ENCODE measurements at places on chromosomes 7 and 10.

- DNase-seq: no peak
Observed at GRCh38 chr10:13950543-13950939, 363.8 kb downstream of the PRPF18 start.

- no peak for DNase-seq
Observed at GRCh38 chr10:116787893-116788665, 45.7 kb upstream of the HSPA12A start.

- DNase-seq: peak; percentile 18
Observed at GRCh38 chr7:108805808-108806397, 236.2 kb downstream of the DNAJB9 start.

- DNase-seq: no peak
Observed at GRCh38 chr10:102504179-102504975, 605 bp downstream of the SUFU start.

DNA sequence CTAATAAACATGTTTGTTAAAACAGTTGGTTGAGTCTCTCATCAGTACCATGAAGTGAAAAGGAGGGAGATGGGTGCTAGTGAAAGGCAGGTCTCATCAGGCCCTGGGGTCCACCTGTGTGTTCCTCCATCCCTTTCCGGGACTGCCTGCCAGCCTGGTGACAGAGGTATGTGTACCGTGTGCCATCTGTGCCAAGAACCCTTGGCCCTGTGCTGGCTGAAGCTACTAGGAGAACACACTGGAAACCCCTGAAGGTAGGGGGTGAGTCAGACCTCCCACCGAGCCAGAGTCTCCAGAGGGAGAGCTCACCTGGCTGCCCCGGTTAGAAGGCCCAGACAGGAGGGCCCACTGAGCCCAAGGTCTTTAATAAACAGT, 2.3 kb downstream of the DDIT4 start:
- no peak for DNase-seq

DNA sequence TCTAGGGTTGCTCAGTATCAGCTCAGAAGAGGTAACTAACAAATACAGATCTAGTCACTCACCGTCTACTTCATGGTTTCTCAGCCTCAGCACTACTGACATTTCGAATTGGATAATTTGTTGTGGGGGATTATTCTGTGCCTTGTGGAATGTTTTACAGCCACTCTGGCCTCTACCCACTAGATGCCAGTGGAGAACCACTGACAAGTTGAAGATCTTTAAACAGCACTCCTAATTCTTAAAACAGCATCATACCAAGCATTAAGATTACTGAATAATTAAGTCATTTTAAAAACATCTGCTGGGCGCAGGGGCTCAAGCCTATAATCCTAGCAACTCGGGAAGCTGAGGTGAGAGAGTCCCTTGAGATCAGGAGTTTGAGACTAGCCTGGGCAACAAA, 82.6 kb downstream of the UPF2 start:
- DNase-seq: no peak

- DNase-seq: no peak
Observed at GRCh38 chr10:97854743-97855142, 5.1 kb downstream of the GOLGA7B start.

DNA sequence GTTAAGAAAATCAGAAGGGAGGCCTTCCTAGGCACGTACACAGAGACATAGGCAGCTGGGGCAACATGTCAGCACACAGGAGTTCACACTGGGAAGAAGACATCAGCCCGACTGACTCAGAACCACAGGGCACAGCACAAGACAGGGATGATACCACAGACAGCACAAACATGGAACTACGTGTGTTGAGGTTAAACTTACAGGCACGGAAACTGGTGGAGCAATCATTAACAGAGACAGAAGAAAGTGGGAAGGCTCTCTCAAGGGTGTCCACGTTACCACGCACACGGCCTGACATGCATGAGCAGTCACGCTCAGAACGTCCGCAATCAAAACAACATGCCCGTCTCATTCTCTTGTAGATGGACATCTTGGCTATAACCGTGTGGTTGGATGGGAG, 636.4 kb downstream of the KCNMA1 start:
- no peak for DNase-seq

Data from AG09309 (cell line).